Mammary microvascular endothelial cell (primary cell): ENCODE measurements at places on chromosomes 2 and 18. TPM values are rescaled to one million over a fixed set of nuclear protein-coding genes. Genes with fewer than 3 reads are reported as not detected.

KYNU gene
- total RNA-seq: 2.6 and 7.9 TPM in 2 replicates

ATP9B gene
- total RNA-seq: 7.2 and 7.4 TPM in 2 replicates

GCC2 gene
- 8.2 and 8.6 TPM in 2 replicates for total RNA-seq

CTDP1 gene
- total RNA-seq: 22.5 and 25.9 TPM in 2 replicates

ST6GAL2 gene
- 0.15 TPM in 1 of 2 replicates, not detected in the other for total RNA-seq

SLC5A7 gene
- total RNA-seq: not detected in 2 replicates

TMEM200C gene
- total RNA-seq: not detected in 2 replicates

LRRC30 gene
- not detected in 2 replicates for total RNA-seq

ABCG5 gene
- not detected in 2 replicates for total RNA-seq

DCC gene
- not detected in 2 replicates for total RNA-seq

MAPK4 gene
- total RNA-seq: not detected in 2 replicates

BUB1 gene
- 45.8 and 49.7 TPM in 2 replicates for total RNA-seq

ZNF521 gene
- 18.1 and 25.3 TPM in 2 replicates for total RNA-seq

IMP4 gene
- total RNA-seq: 114 TPM in 2 replicates

MC2R gene
- not detected in 2 replicates for total RNA-seq
